ENCODE measurements at places on chromosomes 4 and X.

DNA sequence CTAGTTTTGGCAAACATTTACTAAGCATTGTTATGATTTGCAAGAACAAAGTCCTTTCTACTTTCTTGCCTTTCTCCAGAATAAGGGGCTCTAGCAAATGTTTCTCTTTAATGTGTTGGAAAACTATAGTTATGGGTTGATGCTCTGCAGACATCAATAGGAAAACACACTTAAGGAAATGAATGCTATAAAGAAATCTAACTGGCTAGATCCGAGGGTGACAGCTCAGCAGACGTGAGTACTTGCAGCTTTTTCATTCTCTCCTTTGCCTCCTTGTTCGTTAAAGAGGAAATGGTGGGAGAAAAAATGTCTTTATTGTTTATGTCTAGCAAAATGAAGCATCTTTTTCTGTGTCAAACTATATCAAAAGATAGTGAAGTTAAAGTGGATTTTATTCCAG is 6.3 kb downstream of the GUCY1B1 start:
- no peak for DNase-seq

DNA sequence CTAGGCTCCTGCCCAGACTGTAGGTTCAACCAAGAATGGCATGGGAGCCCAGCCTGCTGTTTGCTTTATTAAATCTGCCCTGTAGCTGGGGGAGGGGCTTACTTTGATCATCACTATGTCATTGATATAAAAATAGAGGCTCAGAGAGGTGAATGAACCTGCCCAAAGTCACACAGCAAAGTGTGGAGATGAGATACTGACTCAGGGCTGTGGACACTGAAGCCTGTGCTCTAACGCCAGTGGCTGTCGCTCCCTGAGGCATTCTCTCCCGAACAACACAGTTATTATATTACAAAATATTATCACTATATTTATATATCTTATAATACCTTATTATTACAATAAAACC is 3.5 kb downstream of the MSANTD1 start:
- no peak for DNase-seq

DNA sequence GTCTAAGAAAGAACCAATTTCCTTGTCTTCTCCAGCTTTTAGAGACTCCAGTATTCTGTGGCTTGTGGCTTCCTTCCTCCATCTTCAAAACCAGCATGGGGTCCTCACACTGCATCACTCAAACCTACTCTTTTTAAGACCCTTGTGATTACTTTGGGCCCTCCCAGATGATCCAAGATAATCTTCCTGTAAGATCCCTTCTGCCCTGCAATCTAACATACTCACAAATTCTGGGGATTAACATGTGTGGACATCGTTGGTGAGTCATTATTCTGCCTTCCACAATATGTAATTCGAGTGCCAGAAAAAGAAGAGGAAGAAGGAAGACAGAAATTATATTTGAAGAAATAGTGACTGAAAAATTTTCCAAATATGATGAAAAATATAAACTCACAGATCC is 47.9 kb downstream of the BEND4 start:
- no peak for DNase-seq

- DNase-seq = no peak
Observed at GRCh38 chr4:1628892-1629698, 55.0 kb downstream of the FAM53A start.

DNA sequence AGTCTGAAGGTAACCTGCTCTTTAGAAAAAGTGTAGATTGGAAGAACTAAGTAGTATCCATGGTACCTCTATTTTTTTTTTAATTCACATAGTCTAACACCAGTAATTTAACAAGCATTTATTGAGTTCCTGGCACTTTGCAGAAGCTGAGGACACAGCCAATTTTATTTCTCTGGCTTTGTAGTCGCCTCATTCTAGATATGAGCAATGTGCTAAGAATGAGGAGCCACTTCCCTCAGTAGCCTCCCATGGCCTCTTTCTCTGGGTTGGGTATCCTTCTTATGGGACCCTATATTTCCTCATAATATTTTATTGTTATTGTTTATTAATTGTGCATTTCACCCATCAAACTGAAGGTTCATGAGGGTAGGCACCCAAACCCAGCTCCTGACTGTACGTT is 67.6 kb downstream of the ENPEP start:
- no peak for DNase-seq

DNA sequence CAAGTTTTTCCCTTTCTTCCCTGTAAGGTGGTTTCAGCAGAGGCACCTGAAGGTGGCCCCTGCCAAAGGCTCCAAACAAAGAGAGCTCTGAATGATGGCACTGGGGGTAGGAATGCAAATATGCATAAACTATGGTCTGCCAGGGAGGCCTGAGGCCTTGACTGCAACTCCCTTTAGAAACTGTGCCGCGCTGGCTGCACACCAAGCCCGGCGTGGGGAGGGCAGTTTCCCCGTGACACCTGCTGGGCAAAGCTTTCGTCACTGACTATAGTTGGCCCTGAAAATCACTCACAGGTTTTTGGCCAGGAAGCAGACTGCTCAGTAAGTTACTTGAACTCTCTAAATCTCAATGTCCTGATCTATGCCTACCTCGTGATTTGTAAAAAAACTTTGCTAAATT is 97.8 kb upstream of the ATOH1 start:
- DNase-seq = no peak

DNA sequence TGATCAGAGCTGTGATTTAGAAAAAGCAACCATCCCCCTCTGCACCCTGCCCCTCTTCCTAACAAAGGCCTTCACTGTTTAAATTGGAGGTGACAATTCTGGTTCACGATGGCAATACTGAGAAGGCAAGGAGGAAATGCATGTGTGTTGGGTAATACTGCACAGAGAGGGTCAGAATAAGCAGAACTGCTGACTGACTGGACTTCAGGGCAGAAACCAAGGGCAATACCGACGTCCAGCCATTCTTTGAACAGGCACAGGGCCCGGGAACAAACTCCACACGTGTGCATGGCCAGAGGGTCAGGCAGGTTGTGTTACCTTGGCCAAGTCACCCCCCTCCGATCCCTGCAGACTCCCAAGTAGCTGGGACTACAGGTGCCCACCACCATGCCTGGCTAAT is 6.0 kb downstream of the ACSL1 start:
- no peak for DNase-seq

GRCh38 chrX:120262859-120263708 is 12.5 kb downstream of the ZBTB33 start:
- no peak for DNase-seq

DNA sequence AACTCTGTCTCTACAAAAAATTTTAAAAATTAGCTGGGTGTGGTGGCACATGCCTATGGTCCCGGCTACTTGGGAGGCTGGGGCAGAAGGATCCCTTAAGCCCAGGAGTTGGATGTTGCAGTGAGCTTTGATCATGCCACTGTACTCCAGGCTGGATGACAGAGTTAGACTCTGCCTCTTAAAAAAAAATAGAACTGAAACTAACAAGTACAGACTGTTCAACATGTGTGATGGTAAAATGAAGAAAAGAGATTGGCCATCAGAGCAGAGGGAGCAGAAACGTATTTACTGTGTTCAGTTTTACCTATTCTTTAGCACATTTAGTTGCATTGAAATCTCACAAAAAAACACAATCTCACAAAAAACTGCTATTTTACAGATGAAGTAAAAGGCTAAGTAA is 77.9 kb upstream of the NAP1L5 start:
- no peak for DNase-seq

- DNase-seq = no peak
Observed at GRCh38 chr4:53633608-53634007, 42.3 kb upstream of the LNX1 start.

GRCh38 chr4:174388461-174389145 is 104.9 kb downstream of the CEP44 start:
- DNase-seq = no peak

- no peak for DNase-seq
Observed at GRCh38 chrX:71992711-71993110, 82.1 kb downstream of the NHSL2 start.

DNA sequence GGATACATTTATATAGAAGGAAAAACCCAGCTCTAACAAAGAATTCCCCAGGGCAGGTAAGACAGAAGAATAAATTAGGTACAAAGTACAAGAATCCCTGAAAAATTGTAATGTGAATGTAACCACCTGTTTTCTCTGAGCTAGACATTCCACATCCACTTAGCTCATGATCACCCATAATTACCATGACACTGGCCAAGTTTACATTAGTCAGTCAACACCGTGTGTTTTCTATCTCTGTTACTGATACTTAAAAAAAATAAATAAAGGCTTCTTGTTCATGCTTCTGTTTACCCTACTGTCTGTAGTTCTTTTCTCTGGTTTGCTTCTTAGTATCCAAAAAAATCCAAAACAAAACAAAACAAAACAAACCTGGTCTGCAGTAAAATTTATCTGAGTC is 66.0 kb downstream of the CBLL2 start:
- DNase-seq = no peak
